ENCODE measurements at places on chromosomes 13 and 19. TPM values are rescaled to one million over a fixed set of nuclear protein-coding genes. Genes with fewer than 3 reads are reported as not detected.
A peak's percentile ranks its signal among the peaks of the same experiment; 100 is the strongest.

DNA sequence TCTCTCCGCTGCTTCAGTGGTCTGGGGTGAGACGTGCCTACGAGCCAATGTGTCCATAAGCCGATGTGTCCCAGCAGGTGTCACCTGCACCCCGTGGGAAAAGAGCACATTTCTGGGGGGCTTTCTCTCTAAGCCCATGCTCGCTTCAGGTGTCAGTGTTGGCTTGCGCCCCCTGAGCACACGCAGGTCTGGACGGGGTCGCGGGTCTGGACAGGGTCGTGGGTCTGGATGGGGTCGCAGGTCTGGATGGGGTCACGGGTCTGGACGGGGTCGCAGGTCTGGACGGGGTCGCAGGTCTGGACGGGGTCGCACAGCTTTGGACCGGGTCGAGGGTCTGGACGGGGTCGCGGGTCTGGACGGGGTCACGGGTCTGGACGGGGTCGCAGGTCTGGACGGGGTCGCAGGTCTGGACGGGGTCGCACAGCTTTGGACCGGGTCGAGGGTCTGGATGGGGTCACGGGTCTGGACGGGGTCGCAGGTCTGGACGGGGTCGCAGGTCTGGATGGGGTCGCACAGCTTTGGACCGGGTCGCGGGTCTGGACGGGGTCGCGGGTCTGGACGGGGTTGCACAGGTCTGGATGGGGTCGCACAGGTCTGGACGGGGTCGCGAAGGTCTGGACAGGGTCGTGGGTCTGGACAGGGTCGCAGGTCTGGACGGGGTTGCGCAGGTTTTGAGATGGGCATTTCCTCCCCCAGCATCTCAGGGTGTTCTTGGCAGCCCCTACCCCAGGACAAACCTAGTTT is 24.5 kb upstream of the TFDP1 start:
- DNase-seq, result no peak

GRCh38 chr19:57099199-57099661 is 20.6 kb upstream of the USP29 start:
- DNase-seq, result peak; percentile 33

GRCh38 chr19:19562665-19563347 is 24.7 kb downstream of the CILP2 start:
- DNase-seq, result no peak

PSG1 gene
- 0.41 TPM for polyA plus RNA-seq

GIPC1 gene
- 86.4 TPM for polyA plus RNA-seq

GRCh38 chr13:46995874-46996273 is 99.0 kb upstream of the HTR2A start:
- DNase-seq, result no peak

GRCh38 chr19:38101723-38102122 is 122.3 kb downstream of the DPF1 start:
- no peak for DNase-seq

DNA sequence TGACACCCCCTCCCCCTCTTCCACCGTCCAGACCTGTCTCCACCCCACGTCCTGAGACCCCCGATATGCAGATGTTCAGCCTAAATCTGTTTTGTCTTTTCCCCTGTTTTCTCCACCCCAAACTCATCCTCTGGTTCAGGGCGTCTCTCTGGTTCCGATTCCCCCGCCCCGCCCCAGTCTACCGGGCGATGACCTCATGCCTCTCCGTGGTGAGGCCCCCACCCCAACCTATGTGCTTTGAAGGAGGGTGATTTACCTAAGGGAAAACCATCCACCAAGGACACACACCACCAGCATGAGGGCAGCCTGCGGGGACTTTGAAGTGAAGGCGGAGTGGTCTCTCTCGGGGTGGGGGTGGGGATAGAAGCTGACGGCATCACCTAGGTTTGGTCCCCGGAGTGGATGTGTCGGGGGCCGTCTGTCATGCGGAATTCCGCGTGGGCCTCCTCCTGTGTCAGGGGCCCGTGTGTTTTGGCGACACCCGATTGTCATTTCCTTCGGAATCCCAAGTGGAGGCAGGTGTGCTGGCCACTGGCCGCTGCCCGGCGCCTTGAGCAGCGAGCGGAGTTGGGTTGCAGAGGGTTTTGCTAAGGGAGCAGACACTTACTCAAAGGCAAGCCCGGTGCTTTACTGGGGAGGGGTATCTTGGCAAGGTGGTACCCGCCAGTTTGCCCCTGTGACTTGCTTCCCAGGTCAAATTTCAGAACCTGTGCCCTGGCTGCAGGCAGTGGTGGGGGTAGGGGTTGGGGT is 1.4 kb downstream of the FZR1 start:
- DNase-seq, result no peak

DNA sequence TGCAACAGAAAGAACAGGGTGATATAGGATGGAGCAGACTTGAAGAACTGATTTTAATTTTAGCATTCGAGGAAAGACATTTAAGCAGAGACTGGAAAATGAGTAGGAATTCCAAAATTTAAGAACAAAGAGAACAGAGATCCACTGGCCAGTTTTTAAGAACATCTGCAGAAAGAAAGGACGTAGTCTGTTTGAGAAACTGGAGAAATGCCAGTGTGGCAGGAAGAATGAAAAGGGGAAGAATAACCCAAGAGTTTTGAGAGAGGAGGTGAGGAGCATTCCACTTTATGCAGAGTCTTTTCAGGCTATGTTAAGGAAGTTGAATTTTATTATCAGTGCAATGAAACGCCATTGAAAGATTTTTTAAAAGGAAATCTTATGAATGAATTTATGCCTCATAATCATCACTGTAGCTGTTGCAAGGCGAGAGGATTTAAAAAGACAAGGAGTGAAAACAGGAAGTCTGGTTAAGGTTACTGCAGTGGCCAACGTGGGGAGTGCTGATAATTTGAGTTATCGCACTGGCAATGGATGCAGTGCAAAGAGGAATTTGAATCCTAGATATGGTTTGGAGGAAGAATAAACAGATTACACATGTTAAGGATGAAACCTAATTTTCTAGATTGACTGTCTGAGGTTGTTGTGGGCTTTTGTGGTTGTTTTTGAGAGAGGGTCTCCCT is 253.8 kb downstream of the DACH1 start:
- DNase-seq, result no peak

DNA sequence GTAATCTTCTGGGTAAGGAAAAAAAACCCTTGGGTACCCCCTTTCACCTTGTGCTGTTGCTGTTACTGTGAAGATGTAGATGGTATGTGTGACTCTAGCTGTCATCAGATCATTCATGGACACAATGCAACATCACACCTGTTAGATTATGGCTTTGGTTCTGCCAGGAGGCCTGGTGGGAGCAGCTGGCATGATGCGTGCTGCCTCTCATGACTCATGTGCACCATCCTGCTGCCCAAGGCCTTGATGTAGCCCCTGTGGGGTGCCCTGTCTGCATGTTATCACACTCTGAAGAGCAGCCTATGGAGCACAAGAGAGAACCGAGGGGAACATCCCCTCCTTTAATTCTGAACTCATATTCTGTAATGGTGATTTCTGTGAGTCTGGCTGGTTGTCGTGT is 57.7 kb upstream of the TEX29 start:
- DNase-seq, result no peak

DNA sequence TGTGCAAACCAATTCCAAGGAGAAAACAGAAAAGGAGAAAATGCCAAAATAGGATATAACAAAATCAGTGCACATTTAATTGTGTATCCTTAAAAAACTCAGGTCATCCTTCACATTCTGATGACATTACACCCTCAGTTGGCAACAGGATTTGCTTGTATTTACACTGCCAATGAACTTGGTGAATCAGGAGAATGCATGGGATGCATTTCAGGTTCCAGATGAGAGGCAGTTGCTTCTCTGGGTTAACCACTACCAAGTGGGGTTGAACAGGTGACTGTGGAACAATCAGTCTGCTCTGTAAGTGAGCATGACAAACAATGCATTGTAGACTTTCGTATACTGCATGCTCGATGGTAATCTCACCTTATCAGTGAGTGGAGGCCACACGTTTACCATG is 79.1 kb downstream of the STARD13 start:
- DNase-seq, result no peak

TMEM255B gene
- polyA plus RNA-seq, result 0.28 TPM

- DNase-seq, result no peak
Observed at GRCh38 chr13:78033509-78033908, 114.9 kb upstream of the EDNRB start.

HSH2D gene
- not detected for polyA plus RNA-seq

DDX39A gene
- 110 TPM for polyA plus RNA-seq

DNA sequence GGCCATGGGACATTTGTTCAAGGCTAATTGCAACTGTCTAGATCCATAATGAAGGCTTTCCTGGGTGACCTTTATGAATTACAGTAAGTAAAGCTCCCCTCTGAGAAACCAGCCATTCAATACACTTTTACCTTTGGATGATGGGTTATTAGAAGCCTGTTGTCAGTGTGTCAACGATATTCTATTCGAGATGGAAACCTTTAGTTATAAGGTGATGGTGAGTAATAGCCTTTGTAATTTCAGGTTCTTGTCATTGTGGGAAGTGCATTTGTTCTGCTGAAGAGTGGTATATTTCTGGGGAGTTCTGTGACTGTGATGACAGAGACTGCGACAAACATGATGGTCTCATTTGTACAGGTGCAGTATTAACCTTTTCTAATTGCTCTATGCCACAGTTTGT is 261.7 kb downstream of the ITGBL1 start:
- DNase-seq, result no peak

All from A549 (cell line).